ENCODE measurements at places on chromosomes 16 and 17.

DNA sequence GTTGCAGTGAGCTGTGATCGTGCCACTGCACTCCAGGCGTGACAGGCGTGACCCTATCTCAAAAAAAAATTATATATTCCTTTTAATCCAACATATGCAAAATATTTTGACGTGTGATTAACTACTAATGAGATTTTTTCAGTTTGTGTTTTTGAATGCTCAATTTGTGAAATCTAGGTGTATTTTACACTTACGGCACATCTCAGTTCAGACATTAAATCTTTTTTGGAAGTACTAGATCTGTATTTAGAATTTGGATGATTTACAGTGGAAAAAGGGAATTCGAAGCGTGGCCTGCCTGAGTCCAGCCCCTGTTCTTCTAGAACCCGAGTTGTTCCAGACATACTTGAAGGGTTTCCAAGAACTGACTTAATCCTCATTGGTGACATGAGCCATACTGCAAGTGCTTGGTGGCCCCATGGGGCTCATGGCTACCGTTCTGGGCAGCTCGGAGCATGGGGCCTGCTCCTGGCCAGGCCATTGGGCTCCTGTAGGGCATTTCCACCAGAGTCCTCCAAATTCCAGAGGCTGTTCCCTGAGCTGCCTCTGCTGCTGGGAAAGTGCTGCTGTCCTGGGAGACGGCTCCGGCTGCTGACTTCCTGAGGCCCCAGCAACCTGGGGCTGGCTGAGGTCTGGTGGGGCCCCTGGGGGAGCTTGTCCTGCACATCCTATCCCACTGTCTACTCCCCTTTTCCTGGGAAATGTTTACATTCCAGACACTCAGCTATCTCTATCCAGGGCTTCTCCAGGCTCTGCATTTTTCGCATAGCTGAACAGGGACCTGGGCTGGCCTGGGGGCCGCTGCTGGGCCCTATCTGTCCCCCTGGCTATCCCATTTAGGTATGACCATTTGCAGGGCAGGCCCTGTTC lies 27.2 kb downstream of the LLGL2 start:
- no peak for DNase-seq

DNA sequence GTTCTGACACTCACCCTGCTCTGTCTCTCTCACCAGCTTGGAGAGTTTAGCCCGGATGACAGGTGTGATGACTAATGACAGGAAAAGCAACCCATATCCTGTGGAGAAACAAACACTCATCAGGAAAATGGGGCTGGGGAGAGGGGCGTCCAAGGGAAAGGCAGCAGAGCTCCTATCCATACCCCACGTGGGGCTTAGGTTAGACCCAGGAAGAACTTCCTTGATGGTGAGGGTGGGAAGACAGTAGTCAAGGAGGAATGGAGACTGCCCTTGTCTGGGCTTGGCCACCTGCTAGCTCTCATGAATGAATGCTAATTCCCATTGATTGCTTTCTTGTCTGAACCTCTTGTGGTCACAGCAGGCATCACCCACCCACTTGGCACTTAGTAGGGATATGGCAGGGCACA lies 3.8 kb downstream of the SLC46A1 start:
- no peak for DNase-seq

DNA sequence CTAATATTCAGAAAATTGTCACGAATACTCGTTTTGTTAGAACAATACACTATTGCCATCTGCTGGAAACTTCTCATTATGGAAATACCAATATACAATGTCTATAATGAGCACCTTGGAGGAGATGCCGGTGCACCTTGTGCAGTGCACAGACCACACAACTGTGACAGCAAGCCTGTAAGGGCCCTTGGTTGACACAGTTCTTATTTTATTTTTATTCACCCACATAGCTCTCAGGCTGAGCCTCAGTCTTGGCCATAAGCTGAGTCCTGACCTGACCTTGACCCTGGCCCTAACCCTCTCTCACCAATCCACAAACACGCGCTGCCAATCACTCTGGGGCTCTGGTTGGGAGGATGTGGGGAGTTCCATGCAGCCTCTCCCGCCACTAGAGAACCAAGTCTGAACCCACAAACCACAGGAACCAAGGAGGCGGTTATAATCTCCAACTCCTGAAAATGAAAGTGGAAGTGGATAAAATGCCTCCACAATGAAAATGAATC lies 7.6 kb downstream of the AIPL1 start:
- DNase-seq = no peak

GRCh38 chr17:63040816-63041215 lies 74.8 kb downstream of the TANC2 start:
- DNase-seq = no peak

DNA sequence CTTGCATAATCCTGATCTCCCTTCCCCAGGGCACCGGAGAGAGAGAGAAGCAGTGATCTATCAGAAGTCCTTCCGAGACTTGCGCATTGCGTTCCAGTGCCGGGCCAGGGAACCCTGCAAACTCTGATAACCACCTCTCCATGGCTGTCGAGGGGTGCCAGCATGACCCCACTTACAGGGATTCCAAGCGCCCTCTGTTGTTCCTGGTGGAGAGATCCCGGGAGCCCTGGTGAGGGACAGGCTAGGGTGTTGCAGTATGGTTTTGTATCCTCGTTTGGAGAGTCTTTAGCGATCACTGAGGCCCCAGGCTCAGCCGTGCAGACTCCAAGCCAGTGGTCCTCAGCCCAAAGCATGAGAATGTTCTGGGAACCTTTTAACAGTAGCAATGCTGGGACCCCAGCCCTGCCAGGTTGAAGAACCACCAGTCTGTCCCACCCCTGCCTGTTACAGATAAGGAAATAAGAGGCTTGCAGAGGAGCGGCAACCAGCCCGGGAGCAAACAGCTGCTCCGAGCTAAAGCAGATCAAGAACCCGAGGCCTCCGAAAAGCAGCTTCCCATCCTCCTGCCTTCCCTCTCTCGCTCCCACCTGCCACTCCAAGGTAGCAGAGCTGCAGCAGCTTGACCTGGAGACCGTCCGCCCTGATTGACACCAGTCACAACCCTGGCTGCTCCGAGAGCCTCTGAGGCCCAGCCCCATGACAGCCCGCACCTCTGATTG lies 150.3 kb upstream of the RPL38 start:
- no peak for DNase-seq

GRCh38 chr17:61806081-61806828 lies 57.1 kb downstream of the BRIP1 start:
- DNase-seq = no peak

Data from upper lobe of left lung (tissue), 6 donors.